NCI-H2171 treated with DMSO at 0.1 percent for 48 hours (cell line): ENCODE measurements at places on chromosomes 2 and 18.

DNA sequence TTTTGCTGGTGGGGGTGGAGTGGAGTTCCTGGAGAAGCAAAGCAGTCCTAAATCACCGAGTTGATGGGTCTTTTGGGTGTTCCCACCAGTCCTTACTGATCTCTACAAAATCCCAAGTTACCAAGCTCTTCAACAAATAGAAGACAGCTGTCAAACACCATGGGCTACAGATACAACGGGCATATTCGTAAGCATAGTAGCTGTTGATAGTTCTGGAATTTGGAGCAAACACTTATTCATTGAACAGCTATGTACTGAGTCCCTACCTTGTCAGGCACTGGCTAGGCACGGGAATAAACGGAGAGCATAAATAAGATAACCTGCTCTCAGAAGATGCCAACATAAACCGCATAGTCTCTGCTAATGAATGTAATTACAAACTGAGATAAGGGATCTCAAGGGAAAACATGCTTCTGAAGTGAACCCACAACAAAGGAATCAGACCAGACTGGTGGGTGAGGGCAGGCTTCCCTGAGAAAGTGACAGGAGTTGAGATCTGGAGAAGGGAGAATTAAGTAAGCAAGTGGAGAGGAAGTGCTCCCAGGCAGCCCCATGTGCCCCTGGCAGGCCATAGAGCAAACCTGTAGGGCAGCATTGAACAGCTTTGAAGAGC is 947 bp upstream of the ANKRD44 start:
- peak; percentile 13 for DNase-seq

DNA sequence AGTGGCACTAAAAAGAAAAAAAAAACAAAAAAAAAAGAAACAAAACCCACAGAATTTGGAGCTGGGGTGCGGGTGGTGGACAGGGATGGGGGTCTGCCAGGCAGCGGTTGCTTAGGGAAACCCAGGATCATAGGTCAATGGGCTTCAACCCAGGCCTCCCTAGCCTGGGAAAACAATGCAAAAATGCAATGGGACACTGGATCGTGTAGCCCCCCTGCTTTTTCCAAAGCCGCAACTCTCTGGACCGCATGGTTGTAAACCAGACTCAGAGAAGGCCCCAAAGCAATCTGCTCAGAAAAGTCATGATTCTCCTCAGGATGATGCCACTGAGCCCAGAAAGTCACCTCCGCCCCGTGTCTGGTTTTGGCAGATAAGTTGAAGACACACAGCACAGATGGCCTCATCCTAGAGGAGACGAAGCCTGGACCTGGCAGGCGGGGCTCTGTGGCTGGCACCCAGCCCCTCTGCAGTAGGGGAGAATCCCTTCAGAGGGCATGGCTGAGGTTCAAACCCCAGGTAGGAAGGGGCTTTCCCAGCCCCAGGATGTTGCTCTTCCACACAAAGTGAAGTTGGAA is 5.1 kb downstream of the DLX2 start:
- peak; percentile 51 for DNase-seq

DNA sequence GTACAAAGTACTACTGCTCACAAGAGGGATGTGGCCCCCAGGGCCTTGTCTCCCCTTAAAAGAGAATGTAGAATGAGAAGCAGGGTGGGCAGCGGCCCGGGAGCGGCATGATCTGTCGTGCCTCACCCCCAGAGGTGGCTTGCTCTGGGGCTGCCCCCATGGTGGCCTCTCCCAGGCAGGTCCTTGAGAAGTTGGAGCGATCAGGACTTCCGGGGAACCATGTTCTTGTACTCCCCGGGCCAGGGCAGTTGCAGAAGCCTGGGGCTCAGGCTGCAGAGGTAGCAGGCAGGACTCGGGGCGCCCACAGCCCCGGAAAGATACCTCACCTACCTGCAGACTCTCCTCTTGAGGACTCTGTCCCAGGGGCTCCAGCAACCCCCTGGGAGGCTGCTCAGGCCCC is 62.6 kb downstream of the CYP26B1 start:
- DNase-seq, result no peak

DNA sequence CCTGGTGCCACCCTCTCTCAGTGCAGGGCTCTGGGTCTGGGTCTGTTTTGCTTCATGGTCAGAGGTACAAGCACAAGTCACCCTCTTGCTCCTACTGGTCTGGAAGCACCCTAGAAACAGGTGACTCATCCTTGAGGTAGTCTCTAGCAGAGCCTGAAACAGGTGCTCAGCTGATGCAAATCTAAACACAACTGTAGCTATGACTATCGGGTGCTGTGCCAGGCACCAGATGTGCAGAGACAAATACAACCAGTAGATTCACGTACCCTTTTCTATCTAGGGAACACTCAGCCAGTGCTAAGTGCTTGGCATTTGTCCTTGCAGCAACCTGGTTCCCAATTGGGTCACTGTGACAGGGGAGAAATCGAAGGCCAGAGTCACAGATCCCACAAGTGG is 140.9 kb upstream of the MYCN start:
- no peak for DNase-seq

DNA sequence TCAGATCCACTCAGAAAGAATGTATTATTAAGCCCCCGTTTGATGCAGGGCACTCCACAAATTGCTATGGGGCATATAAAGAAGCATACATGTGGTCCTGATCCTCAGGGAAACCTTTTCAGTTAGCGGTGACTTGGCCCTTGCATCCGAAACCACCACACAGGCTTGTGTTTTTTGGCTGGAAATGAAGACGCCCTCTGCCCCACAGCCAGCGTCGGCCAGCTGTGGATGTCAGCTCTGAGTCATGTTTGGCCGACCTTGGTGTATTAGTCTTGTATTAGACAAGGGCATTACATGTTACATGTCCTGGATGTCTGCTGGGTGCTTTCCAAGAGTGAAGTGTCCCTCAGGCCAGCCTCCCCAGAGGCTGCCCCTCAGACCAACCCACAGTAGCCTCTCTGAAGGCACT is 107.6 kb upstream of the MAP3K20 start:
- DNase-seq, result no peak

- peak; percentile 95 for DNase-seq
These were observed 98.6 kb upstream of the BZW1 start for GRCh38 chr2:200713003-200713703.

GRCh38 chr2:44330801-44331200 is 30.5 kb downstream of the PREPL start:
- no peak for DNase-seq

- peak; percentile 45 for DNase-seq
These were observed 177.5 kb downstream of the RBM43 start for GRCh38 chr2:151083856-151084795.

DNA sequence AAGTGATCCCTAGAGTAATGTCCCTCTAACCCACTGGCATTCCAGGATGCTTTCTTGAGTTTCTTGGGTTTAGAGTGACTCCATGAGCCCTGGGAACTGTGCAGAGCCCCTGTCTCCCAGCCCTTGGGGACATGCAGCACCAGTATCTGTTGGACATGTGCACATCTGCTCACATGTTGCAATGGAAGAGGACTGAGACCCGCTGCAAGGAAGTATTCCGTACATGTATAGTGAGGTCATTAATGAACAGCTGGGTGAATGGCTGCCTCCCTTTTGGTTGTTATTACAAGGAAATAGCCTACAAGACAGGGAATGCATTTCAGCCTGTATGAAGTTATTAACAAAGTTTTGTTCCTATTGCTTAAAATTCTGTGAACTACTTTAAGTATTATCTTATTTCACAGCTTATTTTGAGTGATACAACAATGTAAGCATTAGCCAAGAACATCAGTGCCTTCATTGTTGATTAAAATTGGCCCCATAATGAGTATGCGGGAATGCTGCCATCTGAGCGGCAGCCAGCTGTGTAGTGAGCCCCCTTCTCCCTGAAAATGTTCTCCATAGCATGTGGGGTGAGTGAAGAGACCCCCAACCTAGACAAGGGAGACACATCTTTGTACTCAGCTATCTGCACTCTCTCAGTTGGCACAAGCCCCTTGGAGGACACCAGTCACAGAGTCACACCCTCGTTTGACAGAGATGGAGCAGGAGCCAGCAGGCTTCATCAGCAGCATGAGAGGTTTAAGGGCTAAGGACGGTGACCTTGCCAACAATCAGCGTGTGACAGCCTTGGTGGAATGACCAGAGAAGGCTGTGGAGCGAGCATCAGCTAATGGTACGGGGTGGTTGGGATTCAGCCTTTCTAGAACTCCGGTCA is 87.4 kb downstream of the FAM210A start:
- no peak for DNase-seq
